ENCODE measurements at places on chromosomes 2 and 18. TPM values are rescaled to one million over a fixed set of nuclear protein-coding genes. Genes with fewer than 3 reads are reported as not detected.

Gene ACKR3
- total RNA-seq = 75.6 TPM

Gene VWA3B
- total RNA-seq = not detected

DNA sequence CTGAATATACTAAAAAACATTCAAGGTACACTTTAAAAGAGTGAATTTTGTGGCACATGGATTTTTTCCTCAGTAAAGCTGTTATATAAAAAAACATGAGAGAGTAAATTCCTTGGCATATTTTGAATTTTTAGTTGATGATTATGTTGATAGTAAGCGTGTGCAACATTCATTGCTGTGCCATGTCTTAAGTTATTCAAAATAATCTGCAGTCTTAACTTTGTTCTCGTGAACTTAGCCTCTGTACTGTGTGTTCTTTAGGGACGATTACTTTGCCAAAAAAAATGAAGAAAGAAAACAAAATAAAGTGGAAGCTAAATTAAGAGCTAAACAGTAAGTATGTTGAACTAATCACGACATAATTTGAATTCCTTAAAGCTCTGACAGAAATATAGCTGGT lies 9.6 kb downstream of the SSB start:
- H3K4me1 ChIP-seq = no peaks in the 10 kb centered on the region
- H3K27ac ChIP-seq = no peak overlapping the region
- peaks cover 54% of the 10 kb centered on the region for H3K36me3 ChIP-seq
- H3K27me3 ChIP-seq = no peaks in the 10 kb centered on the region

DNA sequence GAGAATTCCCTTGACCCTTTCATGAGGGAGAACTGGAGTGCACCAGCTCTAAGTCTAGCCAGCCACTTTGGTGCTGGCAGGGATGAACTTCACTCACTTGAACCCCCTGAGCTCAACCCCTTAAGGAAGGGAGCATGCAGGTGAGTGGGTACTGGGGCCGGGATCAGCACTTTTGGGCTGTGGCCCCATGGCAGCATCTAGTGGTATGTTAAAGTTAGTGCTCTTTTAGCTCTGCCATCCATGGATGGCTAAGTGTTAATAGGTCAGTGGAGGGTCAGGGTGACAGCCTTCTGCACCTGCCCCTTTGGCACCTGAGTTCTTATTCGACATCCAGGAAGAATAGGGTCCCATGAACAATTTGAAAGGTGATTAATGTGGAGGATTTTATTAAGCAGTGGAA lies 689.0 kb upstream of the FSHR start:
- no peaks in the 10 kb centered on the region for H3K27me3 ChIP-seq
- H3K4me1 ChIP-seq = no peaks in the 10 kb centered on the region
- no peak for DNase-seq
- H3K27ac ChIP-seq = no peak overlapping the region
- no peak overlapping the region for H3K4me3 ChIP-seq
- H3K36me3 ChIP-seq = no peaks in the 10 kb centered on the region

DNA sequence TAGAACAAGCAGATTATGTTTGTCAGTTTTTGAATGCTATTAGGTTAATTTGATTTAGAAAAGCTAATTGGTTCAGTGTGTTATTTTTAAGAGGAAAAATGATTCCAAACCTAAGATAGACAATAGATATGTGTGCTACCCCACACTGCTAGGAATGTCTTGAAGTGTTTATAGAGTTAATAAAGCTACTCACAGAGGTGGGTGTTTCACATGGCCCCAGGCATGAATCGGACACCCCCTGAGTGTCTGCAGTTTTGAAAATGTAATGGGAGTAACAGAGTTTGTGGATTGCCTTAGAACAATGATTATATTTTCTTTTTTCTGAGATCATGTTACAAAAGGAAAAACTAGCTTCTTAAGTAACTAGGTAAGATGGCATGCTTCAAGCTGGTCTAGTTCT lies 348.3 kb downstream of the ADCYAP1 start:
- no peaks in the 10 kb centered on the region for H3K36me3 ChIP-seq
- H3K27ac ChIP-seq = no peak overlapping the region
- H3K4me1 ChIP-seq = no peaks in the 10 kb centered on the region
- H3K4me3 ChIP-seq = no peak overlapping the region
- no peak for DNase-seq
